ENCODE measurements at places on chromosomes 7 and 10. TPM values are rescaled to one million over a fixed set of nuclear protein-coding genes. Genes with fewer than 3 reads are reported as not detected.

DNA sequence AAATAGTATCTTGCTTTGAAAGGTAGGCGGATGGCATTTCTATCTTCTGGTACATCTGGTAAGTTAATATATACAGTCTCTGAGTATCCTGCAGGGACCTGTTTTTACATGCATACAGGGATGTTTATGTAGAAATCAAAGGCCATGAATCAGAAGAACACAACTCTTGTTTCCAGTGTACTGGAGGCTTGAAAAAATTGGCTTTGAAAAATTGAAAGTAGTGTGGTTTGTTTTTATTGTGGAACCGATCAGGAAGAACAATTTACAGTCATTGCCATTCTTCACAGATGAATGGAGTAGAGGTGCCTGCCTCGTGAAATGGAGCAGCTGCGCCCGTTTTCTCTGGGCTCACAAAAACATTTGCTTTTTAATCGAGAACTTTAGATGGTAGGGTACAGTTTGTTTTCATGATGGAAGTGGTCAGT is 54.0 kb upstream of the RPA3 start:
- DNase-seq, result no peak

DNA sequence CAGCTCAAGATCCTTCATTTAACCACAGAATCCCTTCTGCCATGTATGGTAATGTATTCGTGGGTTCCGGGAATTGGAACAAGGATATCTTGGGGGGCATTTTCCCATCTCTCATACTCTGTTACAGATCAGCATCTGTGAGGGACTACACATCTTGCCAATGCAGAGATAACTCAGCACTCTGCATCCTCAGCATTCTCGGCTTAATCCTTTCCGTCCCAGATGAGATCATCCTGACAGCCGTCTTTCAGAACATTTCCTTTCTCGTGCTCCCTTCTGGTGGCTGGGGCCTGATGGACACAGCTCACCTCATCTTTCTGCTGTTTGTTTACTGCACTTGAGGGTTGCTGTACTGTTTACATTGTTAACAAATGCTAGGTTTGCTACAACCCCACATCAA is 25.3 kb downstream of the FKBP6 start:
- DNase-seq, result no peak

PDZD7 gene
- total RNA-seq, result 6.0 TPM

DNA sequence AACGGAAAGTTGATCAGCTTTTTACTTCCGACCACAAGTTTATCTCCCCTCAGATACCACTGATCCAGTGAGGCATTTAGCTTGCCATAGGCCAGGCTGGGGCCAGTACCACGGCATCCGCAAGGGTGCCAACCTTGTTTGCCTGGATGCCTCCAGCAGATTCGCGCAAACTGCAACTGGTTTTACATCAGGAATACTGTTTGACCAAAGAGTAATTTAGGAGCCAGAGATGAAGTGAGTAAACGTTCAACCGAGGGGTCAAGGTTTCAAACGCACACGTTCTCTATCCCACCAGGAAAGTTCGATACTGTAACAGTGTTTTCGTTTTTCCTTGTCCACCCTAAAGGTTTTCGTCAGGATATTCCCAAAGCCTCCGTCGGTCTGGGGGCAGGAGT is 266 bp upstream of the MDFIC start:
- DNase-seq, result peak; percentile 10

DNA sequence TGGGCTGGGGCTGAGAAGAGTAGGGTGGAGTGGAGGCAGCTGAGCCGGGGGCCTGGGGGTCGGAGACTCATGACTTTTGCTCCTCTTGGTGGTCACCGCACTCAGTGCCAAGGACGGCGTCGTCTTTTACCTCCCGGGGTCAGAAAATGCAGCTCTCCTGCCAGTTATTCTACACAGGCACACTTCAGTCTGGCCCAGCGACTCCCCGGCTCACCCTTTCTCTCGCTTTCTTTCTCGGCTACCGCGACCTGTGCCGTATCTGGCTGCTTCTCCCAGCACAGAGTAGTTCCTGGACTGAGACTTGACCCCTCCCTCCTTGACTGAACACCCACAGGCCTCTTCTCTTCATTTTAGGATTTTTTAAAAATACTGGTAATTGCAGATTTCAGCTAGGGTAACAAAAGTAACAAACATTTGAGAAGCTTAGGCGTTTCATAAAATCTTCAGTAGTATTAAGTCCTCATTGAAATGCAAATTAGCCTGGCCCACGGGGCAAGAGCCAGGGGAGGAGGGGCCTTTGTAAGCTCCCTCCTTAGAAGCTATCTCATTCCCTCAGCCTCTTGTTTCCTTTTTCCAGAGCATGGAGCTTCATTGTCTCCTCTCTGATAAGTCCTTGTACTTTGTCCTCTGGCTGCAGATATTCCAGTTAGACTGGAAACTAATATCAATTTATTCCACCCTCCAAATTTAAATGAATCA is 1.1 kb upstream of the PRLHR start:
- DNase-seq, result no peak

DNA sequence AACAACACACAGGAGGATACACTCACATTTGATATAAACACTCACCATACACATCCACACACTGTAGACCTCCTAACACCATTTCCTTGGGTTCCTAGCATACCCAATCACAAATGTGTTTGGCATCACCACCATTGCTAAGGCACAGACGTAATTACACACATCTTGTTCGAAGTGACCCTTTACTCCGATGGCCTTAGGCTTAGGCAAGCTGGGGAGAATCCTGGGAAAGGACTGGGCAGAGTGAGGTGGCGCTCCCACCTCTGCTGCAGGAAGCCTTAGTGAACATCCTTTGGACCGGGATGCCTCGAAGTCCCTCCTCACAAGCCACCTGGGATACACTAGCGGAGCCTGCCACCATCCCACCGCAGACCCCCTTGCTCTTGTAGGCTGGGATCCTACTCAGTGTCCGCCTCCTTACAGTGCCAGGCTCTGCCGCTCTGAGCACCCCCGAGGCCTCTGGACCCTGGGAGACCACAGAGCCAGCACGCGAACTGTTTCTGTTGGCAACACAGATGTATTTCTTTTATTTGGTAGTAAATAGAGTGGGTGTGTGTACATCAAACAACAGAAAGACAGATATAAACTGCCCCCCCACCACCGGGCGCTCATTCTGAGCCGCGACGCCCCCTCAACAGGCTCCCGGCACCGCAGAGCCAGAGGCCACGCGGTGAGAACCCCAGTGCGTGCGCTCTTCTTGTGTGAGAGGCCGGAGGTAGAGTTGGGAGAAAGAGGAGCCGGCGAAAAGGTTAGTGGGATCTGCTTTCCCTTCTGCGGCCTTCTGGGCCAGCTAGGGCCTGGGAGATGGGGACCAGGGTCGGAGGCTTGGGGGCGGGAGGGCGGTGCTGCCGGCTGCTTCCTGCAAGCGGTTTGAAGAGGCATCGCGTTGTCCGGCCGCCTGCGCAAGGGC is 5.9 kb upstream of the HMX2 start:
- no peak for DNase-seq

- DNase-seq, result no peak
Observed at GRCh38 chr10:8404721-8405120, 350.2 kb downstream of the GATA3 start.

- peak; percentile 24 for DNase-seq
Observed at GRCh38 chr10:80100861-80101695, 22.6 kb downstream of the TMEM254 start.

GRCh38 chr7:41328131-41328530 is 374.8 kb downstream of the INHBA start:
- no peak for DNase-seq

DNA sequence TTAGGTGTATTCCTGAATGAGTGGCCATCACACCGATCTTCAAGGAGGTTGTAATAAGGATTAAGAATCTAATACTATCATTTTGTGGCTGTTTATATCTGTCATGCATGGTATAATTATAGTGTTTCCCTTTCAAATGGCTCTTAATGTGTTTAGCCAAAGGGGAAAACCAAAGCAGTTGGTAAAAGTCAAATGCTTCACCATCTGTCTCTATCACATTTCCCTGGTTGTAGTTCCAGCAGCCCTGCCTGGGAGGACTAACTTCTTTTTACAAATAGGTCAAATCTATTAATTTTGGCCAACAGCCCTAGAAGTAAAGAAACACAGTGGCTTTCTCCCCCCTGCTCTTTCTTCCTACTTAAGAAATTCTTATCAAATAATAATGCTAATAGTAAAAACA is 56.7 kb downstream of the ZNF365 start:
- no peak for DNase-seq

GRCh38 chr10:87864496-87865059 is 1.2 kb downstream of the PTEN start:
- DNase-seq, result no peak

GRCh38 chr10:100738055-100738827 is 7.1 kb upstream of the PAX2 start:
- no peak for DNase-seq

DNA sequence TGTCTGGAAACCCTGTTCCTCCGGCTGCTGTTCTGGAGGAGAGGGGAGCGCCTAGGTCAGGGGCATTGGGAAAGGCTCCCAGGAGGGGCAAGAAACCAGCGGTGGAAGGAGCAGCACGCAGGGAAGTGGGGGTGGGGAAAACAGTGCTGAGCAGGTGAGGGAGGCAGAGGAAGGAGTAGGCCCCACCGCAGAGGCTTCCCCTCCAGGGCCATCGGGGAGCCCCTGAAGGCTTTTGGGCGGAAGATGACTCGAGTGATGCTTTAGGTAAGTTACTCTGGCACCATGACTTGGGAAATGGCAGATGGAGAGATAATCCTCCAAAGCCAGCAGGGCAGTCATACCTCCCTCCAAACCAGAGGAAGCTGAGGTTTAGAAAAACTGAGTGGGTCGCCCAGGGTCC is 106.5 kb upstream of the ANLN start:
- no peak for DNase-seq

DNA sequence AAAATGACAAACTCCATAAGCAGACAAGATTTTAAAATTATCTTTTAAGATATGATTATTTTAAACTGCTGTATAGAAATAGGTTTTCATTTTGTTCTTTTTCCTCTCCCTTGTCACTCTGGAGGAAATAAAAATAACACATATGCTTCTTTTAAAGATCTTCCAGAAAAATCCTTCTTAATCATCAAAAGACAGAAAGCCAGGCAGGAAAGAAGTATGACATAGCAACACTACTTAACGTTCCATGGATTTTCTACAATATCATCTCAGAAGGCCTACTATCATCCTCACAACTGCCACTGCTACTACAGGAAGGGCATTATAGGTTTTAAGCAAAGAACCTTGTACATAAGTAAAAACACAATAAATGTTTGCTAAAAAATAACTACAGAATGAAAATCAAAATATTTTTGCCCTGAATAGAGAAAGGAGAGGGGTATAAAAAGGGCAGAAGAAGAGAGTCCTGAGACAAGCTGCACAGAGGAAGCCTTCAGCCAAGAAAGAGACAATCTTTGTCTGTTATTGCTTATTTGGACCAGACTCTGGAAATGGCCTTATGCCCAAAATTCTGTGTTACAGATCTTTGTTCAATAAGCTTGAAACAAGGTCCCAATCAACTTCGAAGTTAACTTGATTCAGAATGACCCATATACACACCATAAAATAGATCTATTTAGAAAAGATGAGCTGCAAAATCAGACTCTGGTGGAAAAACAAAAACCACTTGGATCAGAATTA is 67.8 kb downstream of the ABI1 start:
- DNase-seq, result no peak

DNA sequence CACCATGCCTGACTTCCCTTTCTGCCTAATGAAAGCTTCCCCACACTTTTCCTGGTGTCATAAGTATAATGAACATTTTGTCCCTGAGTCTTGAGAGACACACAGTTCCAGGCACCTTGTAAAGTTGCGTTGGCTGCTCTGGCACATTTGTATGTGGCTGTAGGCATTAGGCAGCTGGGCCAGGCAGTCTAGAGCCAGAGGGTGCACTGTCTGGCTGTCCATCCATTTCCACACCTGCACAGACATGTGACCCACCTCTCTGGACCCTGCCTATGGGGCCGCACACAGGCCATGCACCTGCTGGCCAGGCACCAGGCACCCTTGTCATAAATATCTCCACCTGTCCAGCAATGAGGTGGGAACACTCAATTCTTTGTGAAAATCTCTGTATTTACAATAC is 54.7 kb upstream of the ANTXRL start:
- DNase-seq, result no peak

SLC29A3 gene
- total RNA-seq, result 8.4 TPM

DNA sequence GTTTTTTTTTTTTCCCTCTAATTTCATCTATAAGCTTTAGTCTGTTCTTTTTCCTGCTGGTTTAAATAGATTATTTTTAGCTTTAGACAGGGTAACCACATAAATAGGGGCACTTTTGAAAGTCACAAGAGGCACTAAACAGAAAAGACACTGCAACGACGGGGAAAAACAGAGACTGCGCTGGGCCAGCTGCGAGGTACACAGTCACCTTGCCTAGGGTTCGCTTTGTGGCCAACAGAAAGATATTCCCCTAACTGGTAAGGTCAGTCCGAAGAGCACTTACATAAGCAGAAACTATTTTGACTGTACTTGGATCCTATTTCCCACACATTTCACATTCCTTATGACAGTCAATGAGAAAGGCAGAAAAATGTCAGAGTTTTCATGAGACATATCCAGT is 175.6 kb upstream of the PHF14 start:
- no peak for DNase-seq

MALRD1 gene
- 65.4 TPM for total RNA-seq

GLCCI1 gene
- 18.2 TPM for total RNA-seq

FAM180A gene
- not detected for total RNA-seq

DNA sequence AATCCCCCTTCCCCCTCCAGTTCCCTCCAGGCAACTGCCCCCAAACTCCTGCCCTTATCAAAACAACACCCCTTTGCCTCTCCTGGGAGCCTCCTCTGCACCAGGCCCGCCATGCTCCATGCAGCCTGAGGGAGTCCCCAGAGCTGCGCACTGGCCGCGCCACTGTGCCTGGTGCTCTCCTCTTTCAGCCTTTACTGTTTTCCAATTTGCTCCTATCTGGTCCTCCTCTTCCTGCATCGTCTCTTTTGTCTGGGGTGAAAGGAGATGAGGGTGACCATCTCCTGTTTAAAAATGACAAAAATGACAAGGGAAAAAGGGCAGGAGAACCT is 165.8 kb upstream of the ADCY1 start:
- no peak for DNase-seq

All from hepatocyte (in vitro differentiated cells).